Stimulated activated CD4-positive, alpha-beta T cell treated with anti-CD3 and anti-CD28 coated beads, Interleukin-1b, Interleukin-23, amount 100 ng/mL, for 4 hours (primary cell): ENCODE measurements at places on chromosomes 3 and 15.

- DNase-seq = no peak
These were observed 108.9 kb upstream of the UBE2E1 start for GRCh38 chr3:23696842-23697241.

DNA sequence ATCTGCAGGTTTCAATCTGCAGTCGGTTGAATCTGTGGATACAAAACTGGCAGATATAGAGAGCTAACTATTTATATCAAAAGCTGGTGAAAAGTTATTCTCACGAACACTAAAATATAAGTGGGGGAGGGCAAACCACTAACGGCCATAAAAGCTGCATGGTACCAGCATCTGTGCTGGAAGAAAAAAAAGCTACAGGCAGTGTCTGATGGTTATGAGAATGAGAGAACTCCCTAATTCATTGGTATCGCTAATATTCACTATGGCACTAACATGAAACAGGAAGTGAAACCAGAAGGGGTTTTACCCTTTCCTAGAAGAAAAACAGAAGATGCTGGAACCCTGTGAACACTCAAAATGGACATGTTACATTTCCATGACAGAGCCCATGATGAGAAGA lies 15.9 kb downstream of the CEP70 start:
- DNase-seq = no peak

DNA sequence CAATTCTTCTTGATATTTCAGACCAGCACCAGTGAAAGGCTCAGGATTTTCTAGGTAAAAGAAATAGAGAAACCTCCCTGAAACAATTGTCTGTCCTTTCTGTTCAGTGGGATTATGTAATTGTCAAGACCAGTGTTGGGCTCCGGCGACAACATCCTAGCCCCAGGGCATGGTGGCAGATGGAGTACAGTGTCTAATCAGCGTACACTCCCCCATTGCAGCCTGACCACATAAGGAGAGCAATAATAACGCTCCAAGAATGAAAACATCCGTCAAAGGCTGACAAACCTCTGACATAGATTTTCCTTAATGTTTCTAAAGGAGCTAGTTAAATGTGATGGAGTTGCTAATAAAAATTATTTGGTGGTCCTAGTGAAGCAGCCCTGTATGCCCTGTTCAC lies 144.6 kb downstream of the EBLN2 start:
- DNase-seq = no peak

GRCh38 chr3:9361691-9362388 lies 1.0 kb upstream of the THUMPD3 start:
- DNase-seq = no peak

- no peak for DNase-seq
These were observed 69.7 kb upstream of the TPM1 start for GRCh38 chr15:62972814-62973213.

GRCh38 chr15:75663931-75664421 lies 16.3 kb downstream of the SNX33 start:
- no peak for DNase-seq

- no peak for DNase-seq
These were observed 89.0 kb downstream of the GHSR start for GRCh38 chr3:172359231-172359630.

- no peak for DNase-seq
These were observed 151.9 kb upstream of the ARL6 start for GRCh38 chr3:97612632-97613031.

GRCh38 chr3:177905173-177906125 lies 630.8 kb upstream of the KCNMB2 start:
- no peak for DNase-seq

DNA sequence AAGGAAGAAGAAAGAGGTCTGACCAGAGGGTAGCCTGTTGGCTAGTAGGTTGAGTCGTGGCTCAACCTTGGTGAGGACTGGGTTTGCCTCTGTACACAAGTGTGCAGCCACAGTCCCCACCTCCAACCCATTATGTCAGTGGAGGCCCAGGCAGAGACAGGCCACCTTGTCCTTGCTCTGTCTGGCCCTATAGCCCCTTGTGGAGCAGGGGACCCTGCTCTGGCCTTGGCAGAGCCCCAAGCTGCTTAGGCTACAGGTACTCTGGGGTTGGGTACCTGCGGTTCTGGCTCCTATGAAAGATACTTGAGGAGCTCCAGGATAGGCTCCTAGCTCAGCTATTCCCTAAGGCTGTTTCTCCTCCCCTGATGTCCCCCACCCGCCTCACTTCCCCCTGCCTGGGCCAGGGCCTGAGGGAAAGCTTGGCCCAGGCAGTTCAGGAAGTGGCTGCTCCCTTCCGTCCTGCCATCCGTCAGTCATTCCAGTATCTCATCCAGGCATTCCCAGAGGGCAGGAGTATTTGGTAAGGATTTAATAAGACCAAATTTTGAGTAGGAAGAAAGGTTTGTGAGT lies 44.0 kb downstream of the FGD5 start:
- no peak for DNase-seq

GRCh38 chr15:81852411-81853149 lies 193.2 kb downstream of the MEX3B start:
- DNase-seq = no peak

GRCh38 chr15:48859426-48859825 lies 18.5 kb upstream of the EID1 start:
- no peak for DNase-seq

- no peak for DNase-seq
These were observed 221.2 kb downstream of the NLGN1 start for GRCh38 chr3:173618703-173619102.

- no peak for DNase-seq
These were observed 95.7 kb upstream of the SLC24A5 start for GRCh38 chr15:48025118-48025517.

DNA sequence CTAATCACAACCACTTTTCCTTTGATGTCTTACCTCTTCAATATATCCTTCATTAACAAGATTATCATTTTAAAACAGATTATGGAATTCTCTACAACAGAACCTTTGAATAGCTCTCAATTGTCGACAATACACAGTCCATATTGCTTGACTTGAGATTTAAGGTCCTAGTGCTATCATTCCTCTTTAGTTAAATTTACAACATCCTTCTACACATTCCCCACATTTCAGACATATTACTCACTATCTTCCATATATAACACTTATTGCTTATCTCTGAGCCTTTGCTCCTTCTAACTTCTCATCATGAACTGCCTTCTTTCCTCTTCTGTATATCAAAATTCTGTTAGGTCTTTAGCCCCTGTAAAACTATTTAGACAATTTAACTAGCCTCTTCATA lies 247.0 kb downstream of the STXBP5L start:
- no peak for DNase-seq

GRCh38 chr3:120172070-120172469 lies 77.8 kb upstream of the GSK3B start:
- no peak for DNase-seq

DNA sequence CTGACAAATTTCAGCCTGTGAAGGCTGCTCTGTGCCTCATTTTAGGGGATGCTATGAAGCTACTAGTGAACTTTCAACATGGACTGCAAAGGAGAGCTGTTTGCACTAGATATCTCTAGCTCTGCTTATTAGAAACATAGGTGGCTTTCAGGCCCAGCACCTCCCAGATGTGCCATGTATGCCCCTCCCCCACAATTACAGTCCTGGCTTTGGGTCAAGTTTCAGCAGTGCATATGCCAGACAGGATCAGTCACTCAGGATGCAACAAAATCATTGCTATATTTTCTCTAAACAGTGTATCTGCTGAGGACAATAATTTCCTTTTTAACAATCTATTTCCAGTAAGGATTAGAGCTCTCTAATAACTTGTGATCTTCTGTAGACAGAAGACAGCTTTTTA lies 178.8 kb upstream of the STAC start:
- DNase-seq = no peak

- DNase-seq = no peak
These were observed 275.2 kb upstream of the MEIS2 start for GRCh38 chr15:37375519-37375918.

DNA sequence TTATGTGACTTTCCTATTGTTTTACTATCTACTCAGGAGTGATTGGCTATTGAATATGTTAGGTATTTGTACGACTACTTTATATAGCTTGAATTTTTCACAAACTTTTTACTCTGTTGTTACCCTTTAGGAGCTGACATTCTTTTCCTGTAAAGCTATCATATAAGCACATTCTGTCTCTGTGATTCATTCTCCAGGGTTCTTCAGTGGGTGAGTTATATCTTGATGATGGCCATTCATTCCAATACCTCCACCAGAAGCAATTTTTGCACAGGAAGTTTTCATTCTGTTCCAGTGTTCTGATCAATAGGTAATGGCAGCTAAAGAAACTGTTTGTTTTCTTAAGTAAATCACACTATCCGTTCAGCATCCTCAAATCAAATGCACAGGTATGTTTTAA lies 10.1 kb upstream of the CAPN3 start:
- DNase-seq = no peak

GRCh38 chr3:135213822-135214221 lies 418.8 kb downstream of the EPHB1 start:
- no peak for DNase-seq

GRCh38 chr3:8632402-8633237 lies 12.0 kb downstream of the SSUH2 start:
- no peak for DNase-seq

- no peak for DNase-seq
These were observed 97.7 kb upstream of the SAMMSON start for GRCh38 chr3:69901802-69902201.

- no peak for DNase-seq
These were observed 34.6 kb downstream of the ROPN1B start for GRCh38 chr3:126003447-126004190.

- no peak for DNase-seq
These were observed 21.4 kb upstream of the FSIP1 start for GRCh38 chr15:39804026-39804425.

GRCh38 chr3:42492508-42493080 lies 9.8 kb upstream of the VIPR1 start:
- no peak for DNase-seq

- DNase-seq = no peak
These were observed 6.1 kb downstream of the TBC1D21 start for GRCh38 chr15:73879426-73879825.

DNA sequence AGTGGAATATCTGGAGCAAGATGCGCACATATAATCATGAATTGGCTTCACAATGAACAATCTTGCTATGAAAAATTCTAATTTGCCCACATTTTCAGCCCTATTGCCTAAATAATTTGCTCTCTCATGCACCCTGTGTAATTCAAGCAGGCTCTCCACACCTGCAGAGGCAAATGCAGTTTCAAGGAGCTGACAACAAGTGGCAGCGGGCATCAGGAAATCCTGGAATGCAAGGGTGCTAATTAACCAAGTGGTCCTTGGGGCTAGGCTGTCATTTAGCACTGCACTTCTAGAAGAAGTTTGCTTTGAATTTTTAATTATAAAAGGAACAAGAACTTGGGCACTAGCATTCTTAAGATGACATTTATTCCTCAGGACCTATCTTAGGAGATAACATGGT lies 56.3 kb upstream of the ICE2 start:
- no peak for DNase-seq

- DNase-seq = no peak
These were observed 32.7 kb downstream of the RARB start for GRCh38 chr3:25460751-25461150.

DNA sequence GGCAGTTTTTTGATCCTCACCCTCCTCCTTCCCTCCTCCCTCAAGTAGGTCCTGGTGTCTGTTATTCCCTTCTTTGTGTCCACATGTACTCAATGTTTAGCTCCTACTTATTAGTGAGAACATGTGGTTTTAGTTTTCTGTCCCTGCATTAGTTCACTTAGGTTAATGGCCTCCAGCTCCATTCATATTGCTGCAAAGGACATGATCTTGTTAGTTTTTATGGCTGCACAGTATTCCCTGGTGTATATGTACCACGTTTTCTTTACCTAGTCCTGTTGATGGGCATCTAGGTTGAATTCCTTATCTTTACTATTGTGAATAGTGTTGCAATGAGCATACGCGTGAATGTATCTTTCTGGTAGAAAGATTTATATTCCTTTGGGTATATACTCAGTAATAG lies 61.7 kb upstream of the FGF7 start:
- no peak for DNase-seq

GRCh38 chr3:121648219-121648958 lies 12.3 kb downstream of the HCLS1 start:
- no peak for DNase-seq

- no peak for DNase-seq
These were observed 173.0 kb upstream of the MITF start for GRCh38 chr3:69566275-69566674.

DNA sequence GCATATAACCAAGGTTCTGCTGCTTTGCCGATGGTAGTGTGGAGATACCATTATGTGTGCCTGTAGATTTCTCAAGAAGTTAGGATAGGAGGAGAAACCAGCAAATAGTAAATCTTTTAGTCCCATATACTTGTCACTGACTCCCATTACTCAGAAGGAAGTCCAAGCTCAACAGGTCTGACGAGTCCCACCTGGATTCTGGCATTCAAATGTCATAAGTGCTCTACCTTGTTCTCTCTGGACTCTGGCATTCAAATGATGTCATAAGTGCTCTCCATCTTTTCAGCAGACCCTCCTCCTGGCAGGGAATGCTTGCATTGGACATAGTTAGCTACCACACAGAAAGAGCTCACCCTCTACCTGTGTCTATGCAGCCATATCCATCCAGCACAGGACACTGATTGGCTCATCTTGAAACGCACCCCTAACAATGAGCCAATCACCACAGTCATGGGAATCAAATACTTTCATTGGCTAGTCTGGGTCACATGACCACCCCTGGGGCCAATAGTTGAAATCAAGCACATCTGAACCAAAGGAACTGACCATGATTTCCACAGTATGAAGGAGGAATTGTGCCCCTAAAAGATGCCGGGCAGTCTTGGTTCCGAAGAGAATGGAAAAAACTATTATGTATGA lies 205.0 kb upstream of the ADAMTS9 start:
- DNase-seq = no peak

GRCh38 chr3:13504161-13504831 lies 24.2 kb downstream of the HDAC11 start:
- DNase-seq = no peak
